Activated CD4-positive, alpha-beta T cell treated with anti-CD3 and anti-CD28 coated beads, Interleukin-2, amount 50 U/mL, for 4 hours (primary cell): ENCODE measurements at places on chromosomes 1 and 21.

DNA sequence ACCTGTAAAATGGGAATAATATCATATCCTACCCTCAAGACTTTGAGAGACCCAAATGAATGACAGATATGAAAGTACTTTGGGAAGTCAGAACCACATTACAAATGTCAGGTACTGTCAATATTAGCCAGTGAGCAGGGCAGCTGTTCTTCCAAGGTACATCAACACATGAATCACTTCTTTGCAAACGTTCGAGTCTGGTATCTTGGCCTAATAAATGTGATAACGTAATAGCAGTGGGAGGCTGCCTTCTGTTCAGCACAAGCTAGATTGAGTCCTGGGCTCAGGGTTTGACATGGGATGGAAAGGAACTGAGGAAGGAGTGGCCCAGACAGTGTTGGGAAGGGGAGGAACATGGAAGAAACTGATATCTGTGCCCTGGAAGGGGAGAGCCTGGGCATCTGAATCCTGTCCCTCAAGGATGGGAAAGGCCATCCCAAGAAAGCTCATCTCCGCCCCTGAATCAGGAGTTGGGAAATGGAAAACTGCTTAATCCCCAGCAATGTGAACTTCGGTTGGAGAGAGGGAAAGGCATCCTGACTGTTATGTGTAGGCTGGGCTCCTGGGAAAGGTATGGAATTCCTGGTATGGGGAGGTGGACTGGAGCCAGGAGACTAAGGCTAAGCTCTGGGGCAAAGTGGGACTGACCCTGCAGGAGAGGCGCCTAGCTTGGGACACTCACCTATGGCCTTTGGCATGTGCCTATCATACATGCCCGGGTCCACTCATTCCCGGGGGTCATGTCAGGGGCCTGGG is 14.3 kb downstream of the KCNC4 start:
- DNase-seq: no peak

DNA sequence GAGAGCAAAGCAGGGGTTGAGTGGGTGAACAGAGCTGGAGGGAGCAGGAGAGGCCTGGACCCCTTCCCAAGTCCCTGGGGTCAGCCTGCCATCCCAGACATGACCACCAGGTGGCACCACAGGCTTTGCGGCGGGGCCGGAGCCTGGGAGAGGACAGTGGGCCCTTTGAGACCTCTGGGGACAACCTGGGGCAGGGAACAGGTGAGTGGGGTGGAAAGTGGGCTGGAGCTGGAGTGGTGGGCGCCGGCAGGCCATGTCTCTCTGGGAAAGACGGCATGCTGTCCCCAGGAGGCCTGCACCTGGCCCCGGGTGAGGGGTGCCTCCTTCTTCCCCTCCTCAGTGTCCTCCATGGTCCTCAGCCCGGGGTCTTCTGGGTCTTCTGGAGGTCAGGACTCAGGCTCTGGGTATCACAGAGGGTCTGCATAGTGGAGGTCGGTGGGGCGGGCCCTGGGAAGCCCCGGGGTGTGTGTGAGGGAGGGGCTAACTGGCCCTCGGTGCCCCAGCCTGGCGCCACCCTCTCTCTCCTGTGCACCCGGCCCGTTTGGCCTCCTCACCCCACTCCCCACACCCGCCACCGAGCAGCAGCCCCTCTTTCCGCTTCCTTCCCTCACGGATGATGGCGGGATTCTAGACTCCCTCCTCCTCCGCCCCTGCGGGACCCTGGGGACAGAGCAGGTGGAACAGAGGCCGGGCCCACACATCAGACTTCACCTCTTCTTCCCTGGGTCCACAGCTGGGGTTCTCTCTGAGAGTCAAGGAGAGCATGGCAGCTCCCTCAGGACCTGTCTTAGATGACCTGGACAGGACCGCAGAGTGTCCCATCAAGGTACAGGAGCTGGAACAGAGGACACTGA is 28.5 kb upstream of the PKP1 start:
- peak; percentile 47 for DNase-seq

DNA sequence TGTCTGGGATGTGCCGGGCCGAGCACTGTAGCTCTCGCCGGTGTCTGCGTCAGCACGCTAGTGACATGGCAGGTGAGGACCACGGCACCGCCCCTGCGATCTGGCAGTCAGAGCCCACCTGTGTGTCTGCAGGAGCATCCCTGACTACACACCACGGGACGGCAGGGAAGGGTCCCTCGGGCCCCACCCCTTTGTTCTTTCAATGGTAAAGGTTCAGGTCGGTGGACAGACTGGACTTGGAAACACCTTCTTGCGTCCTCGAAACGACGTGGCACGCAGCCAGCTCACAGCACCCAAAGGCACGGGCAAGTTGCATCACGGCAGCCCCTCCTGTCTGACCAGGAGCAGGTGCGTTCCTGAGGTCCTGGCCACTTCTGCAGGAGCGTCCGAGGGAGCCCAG is 3.7 kb upstream of the SAMD11 start:
- DNase-seq: no peak

- DNase-seq: no peak
Observed at GRCh38 chr1:218904416-218904815, 269.3 kb upstream of the LYPLAL1 start.

GRCh38 chr1:197776351-197777105 is 1.2 kb upstream of the DENND1B start:
- no peak for DNase-seq

DNA sequence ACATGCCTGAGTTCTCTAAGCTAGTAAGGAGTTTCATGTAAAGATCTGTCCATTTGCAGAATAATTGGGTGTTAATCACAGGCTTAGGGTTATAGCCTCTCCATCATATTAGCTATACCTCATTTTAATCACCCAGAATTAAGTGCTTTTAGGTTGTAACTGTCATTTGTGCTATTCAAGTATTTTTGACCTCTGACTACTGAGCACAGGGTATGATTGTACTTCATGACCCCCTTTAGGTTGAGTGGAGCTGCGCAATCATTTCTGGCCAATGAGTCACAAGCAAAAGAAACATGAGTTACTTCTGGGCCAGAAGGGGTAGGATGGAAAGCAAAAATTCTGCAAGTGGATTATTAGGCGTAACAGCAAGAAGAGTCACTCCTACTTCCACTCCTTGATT is 8.4 kb upstream of the SNX7 start:
- no peak for DNase-seq

DNA sequence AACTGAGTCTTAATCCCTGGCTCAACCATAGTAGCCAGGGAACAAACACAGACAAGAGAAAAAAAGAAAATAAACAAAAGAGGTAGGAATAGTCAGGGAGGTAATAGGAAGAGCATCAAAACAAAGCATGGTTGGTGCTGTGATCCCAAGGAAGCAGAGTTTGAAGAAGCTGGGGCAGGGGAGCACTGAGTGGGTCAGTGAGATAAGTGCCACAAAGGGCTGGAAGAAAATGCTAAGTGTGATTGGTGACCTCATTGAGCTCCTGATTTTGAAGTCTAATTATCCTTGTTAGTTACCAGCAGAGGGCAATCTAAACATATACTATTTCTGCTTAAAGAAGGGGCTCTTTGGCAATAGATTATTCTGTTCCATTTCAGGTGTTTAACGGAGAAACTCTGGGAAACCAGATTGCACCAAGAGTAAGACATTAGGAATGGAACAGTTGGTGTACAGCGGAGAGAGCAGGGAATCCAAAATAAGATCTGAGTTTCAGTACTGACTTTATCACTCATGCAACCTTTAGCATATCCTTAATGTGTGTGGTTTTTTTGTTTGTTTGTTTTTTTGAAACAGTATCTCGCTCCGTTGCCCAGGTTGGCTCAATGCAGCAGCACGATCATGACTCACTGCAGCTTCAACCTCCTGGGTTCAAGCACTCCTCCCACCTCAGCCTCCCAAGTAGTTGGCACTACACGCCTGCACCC is 30.7 kb upstream of the KIAA1614 start:
- no peak for DNase-seq

- peak; percentile 2 for DNase-seq
Observed at GRCh38 chr1:235601104-235601503, 48.5 kb downstream of the GNG4 start.

DNA sequence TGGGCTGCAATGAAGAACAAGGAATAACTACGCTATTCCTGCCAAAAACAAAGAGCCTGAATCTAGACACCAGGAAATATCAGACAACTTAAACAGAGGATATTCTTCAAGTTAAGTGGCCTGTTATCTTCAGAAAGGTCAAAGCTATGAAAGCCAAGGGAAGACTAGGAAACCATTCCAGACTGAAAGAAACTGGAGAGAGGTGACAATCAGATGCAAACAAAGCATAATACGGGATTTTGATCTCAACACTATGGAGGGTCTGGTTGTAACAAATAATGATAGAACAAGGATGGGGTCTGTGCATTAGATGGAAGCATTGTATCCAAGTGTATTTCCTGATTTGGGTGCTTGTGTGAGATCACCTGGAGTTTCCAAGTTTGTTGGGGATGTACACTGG is 2.7 kb downstream of the EPRS1 start:
- DNase-seq: no peak

DNA sequence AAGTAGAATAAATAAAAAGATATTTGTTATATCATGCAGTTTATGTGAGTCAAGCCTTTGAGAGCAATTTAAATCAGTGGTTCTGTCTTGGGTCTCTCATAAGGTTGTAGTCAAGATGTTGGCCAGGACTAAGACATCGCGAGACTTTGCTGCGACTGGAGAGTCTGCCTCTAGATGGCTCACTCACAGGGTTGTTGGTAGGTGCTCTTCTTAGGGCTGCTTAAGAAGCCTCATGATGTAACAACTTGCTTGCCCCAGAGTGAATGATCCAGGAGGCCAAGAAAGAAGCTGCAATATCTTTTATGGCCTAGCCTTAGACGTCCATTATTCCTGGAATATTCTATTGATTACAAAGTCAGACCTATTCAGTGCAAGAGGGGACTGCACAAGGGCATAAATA is 73.1 kb upstream of the CACHD1 start:
- DNase-seq: no peak

GRCh38 chr1:154485106-154485505 is 16.9 kb upstream of the TDRD10 start:
- DNase-seq: no peak

DNA sequence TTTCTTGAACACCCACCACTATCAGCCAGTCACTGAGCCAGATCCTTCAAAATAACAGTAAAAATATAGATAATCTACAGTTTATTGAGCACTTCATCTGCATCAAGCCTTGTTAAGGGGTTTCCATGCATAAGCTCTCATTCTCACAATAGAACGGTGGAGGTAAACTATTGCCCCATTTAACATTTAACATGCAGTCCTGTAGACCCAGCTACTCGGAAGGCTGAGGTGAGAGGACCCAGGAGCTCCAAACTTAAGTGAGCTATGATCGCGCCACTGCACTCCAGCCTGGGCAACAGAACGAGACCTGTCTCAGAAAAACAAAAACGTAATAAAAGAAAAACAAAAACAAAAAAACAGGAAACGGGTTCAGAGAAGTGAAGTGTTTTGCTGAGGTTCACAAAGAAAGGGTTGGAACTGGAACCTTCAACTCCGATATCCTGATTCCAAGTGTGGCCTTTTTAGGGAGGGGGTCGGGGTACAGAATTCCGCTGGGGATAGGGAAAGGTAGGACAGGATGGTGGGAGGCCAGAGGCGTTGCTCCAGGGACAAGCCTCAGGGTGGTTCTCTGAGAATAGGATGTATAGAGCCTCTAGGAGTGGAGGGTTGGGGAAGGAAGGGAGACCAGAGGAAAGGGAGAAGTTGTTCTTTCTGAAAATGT is 11.6 kb upstream of the SESN2 start:
- no peak for DNase-seq

DNA sequence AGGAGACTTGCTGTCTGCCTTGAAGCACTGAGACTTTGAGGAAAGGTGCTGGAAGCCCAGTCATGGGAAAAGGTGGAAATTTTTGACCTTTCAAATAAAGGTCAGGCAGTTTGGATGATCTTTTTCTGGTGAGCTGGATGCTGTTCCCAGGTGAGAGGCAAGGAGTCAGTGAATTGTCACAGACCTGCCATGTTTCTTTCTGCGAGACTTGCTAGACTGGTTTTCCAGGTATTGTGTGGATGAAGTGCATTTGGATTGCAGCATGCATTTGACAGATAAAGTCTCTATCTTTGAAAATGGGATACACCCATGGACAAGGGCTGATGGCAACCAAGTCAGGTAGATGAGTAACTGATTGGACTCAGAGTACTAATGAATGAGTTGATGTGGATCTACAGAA is 65.7 kb upstream of the NHLH2 start:
- no peak for DNase-seq

DNA sequence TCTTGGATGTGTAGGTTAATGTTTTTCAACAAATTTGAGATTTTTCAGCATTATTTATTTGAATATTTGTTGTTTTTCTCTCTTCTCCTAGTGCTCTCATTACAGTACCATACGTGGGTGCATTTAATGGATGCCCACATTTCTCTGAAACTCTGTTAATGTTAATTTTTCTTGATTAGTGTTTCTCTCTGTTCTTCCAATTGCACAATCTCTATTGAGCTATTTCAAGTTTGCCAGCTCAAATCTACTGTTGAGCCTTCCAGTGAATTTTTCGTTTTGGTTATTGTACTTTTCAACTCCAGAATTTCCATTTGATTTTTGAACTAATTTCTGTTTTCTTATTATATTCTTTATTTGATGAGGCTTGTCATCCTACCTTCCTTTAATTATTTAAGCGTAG is 31.7 kb downstream of the CFAP57 start:
- no peak for DNase-seq

DNA sequence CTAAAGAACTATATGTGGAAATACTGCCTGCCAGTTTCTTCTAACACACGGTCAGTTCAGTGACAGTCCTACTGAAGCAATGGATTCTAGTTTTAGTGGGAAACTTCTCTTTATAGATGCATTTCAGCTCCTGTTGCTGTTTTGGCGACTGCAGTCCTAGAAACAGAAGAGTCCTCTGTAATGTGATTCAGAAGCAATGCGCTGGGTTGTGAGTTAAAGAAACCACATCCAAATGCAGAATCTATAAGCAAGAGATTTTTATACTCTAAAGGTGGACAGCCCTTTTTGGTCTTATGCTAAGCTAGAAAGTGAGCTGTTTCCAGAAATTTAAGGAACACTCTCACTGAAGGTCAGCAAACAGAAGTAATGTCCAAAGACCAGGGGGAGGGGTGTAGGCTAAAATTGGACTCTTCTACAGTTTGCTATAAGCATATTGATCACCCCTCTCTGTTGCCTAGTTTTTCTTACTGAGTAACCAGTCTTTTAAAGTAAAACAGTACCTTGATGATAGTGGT is 30.8 kb downstream of the DUSP10 start:
- no peak for DNase-seq

- DNase-seq: no peak
Observed at GRCh38 chr1:6329396-6329795, 64.2 kb downstream of the ACOT7 start.

DNA sequence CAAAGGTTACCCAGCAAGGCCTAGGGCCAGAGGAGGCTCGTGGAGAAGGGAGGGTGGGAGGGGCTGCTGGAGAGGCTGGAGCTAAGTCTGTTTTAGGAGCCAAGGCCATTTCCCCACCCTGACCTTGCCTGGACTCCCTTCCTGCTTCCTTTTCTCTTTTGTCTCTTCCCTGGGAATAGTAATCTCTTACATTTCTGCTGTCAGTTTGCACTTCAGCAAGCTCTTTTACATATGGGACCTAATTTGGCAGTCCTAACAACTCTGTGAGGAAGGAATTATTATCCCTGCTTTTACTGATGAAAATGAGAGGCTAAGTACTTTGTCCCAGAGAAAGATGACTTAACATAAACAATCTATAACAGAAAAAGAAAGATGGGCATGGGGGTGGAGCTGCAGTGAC is 13.8 kb downstream of the OPTC start:
- no peak for DNase-seq

GRCh38 chr1:42957880-42958487 is 684 bp downstream of the SLC2A1 start:
- DNase-seq: peak; percentile 65
